Natural killer cell (primary cell): ENCODE measurements at places on chromosomes 3 and 15.

DNA sequence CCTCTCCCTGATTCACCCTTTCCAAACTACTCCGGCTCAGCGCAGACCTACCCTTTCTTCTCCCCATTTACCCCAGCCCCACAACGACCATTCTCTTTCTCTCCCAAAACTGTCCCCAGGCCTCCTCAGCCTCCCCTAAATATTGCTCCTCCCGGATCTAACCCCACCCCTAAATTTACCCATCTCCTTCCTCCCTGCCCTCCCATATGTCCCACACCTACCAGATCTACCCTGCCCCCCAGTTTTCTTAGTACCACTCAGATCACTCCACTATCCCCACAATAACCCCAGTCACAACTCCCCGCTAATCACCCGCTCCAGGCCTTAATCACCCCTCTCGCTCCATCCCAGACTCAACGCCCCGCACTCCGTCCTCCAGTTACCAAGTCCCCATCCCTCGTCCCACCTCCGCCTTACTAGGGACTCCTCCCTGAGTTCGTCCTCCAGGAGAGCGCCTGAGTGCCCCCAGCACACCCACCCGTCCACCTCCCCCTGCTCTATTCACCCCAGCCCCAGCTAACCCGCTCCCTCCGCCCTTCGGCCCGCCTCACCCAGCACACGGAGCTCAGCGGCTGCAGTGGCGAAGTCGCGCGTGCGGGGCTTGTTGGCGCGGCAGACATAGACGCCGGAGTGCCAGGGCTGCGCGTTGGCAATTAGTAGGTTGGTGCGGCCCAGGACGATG, 18.6 kb upstream of the IGDCC3 start:
- DNase-seq = no peak
- no peak overlapping the region for H3K4me3 ChIP-seq
- no peak overlapping the region for H3K27ac ChIP-seq

- no peak overlapping the region for H3K27ac ChIP-seq
- H3K27me3 ChIP-seq = no peaks in the 10 kb centered on the region
- no peak overlapping the region for H3K4me3 ChIP-seq
- no peaks in the 10 kb centered on the region for H3K36me3 ChIP-seq
- DNase-seq = no peak
Observed at GRCh38 chr3:48001991-48002390, 14.2 kb downstream of the MAP4 start.

- no peak overlapping the region for H3K4me3 ChIP-seq
- H3K27ac ChIP-seq = no peak overlapping the region
- H3K4me1 ChIP-seq = peaks cover 4% of the 10 kb centered on the region
- no peak for DNase-seq
Observed at GRCh38 chr3:8658306-8659212, 14.0 kb upstream of the SSUH2 start.

- DNase-seq = no peak
- no peak overlapping the region for H3K4me3 ChIP-seq
- no peak overlapping the region for H3K27ac ChIP-seq
- no peaks in the 10 kb centered on the region for H3K27me3 ChIP-seq
- H3K4me1 ChIP-seq = no peaks in the 10 kb centered on the region
Observed at GRCh38 chr3:62022312-62022711, 351.0 kb downstream of the FEZF2 start.

DNA sequence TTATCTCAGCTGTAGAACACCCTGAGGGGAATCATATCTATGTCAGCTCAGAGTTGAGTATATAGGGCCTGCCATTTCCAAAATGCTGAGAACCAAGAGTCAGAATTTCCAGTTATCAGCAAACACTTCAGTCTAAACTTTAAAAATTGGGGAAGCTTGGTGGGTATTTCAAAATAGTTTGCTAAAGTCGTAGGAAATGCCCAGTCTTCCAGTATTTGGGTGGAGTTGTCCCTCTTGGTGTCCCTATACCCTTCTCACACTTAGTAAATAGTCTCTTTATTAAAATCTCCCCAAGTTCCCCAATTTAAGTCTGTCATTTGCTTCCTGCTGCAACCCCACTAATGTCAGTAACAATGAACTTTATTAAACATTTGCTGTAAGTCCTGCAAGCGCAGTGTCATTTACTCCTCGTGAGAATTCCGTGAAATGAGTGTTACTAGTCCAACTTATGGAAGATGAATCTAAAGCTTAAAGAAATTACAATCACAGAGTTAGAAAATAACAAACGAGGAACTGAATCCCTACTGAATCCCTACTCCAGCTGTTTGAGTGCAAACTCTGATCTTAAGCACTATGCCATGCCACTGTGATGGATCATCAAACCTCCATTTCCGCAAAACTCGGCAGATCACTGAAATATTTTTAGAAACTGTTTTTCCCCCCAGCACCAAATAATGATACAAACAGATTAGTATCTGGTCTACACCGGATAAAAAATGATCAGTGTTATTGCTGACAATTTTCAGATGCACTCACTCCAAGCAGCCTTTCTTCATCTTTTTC, 341.7 kb upstream of the PROK2 start:
- H3K4me1 ChIP-seq = no peaks in the 10 kb centered on the region
- no peaks in the 10 kb centered on the region for H3K36me3 ChIP-seq
- no peak overlapping the region for H3K4me3 ChIP-seq
- no peak overlapping the region for H3K27ac ChIP-seq
- no peak for DNase-seq
- no peaks in the 10 kb centered on the region for H3K27me3 ChIP-seq

DNA sequence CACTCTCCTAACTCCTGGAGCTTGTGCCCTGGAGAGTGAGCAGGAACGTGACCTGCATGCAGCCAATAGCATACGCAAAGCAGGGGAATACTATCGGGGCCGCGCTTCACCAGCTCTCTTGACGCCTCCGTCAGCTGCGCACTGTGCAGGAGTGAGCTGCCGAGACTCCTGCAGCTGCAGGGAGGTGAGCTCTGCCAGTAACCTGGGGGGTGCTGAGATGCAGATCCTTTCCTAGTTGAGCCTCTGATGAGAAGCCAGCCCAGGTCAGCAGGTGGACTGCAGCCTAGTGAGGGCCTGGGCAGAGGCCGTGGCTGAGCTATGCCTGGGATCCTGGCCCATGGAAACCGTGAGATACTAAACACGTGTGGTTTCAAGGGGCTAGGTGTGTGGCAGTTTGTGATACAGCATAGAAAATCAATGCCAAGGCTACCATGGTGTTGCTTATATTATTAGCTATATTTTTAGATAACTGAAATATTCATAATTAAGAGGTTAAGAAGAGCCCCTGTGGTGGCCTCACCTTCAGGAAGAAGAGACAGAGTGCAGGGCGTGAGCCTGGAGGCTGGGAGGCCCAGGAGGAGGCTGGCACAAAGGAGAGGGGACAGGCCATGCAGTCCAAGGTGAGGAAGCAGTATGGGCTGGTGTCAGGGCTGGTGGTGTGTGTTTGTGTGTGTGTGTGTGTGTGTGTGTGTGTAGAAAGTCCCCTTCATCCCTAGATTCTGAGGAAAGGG, 5.9 kb upstream of the DNAJB8 start:
- H3K27ac ChIP-seq = no peak overlapping the region
- peaks cover 2% of the 10 kb centered on the region for H3K27me3 ChIP-seq
- no peak overlapping the region for H3K4me3 ChIP-seq
- no peak for DNase-seq
- no peaks in the 10 kb centered on the region for H3K36me3 ChIP-seq
